ENCODE measurements at places on chromosomes 12 and 14. TPM values are rescaled to one million over a fixed set of nuclear protein-coding genes. Genes with fewer than 3 reads are reported as not detected.

GRCh38 chr12:81077329-81077685, 572 bp upstream of the ACSS3 start:
- no peak overlapping the region for H3K4me3 ChIP-seq
- no peaks in the 10 kb centered on the region for H3K36me3 ChIP-seq
- DNase-seq, result no peak
- peaks cover 18% of the 10 kb centered on the region for H3K27me3 ChIP-seq
- no peaks in the 10 kb centered on the region for H3K4me1 ChIP-seq
- H3K27ac ChIP-seq, result no peak overlapping the region

GRCh38 chr12:129549656-129550055, 354.2 kb downstream of the TMEM132D start:
- H3K27ac ChIP-seq, result no peak overlapping the region
- H3K36me3 ChIP-seq, result no peaks in the 10 kb centered on the region
- no peaks in the 10 kb centered on the region for H3K4me1 ChIP-seq
- H3K4me3 ChIP-seq, result no peak overlapping the region

- no peak overlapping the region for H3K4me3 ChIP-seq
- peaks cover 1% of the 10 kb centered on the region for H3K27me3 ChIP-seq
- DNase-seq, result no peak
- H3K27ac ChIP-seq, result no peak overlapping the region
Observed at GRCh38 chr12:16094437-16094836, 183.0 kb downstream of the SLC15A5 start.

DNA sequence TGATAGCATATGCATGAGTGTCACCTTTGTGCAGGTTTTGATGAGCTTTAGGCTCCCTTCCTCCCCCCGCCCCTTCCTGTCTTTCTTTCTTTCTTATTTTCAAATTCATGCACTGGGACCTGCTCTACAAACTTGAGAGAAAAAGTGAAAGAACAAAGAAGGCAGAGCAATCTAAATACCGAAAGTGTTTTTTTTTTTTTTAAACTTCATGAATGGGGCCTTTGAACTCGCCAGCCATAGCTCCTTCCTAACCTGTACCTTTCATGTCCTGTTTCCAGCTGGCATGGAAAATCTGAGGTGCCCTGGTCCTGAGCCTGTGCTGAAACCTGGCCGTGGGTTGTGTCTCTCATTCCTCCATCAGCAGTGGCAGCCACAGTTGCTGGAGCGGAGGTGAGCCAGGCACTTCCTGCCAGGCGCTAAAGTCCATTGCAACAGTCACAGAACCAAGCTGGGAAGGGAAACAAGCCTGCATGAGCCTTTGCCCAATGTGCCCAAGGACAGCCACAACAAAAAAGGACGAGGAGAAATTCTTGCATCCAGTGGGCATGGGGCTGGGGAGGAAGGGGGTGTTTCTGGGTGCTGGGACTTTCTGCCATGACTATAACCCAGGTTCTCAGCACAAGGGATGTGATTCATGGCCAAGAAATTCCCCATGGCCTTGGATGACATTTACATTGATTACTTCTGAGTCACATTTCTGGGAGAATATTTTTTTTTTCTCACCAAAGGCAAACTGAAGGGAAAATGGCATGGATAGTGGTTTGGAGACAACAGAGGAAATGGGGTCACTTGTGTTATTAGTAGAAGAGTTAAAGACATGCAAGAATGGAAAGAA, 102.7 kb downstream of the TMEM30B start:
- no peak overlapping the region for H3K4me3 ChIP-seq
- peaks cover 32% of the 10 kb centered on the region for H3K4me1 ChIP-seq
- DNase-seq, result peak; percentile 67
- H3K27ac ChIP-seq, result peak overlapping the region; percentile 69
- peaks cover 11% of the 10 kb centered on the region for H3K27me3 ChIP-seq
- H3K36me3 ChIP-seq, result no peaks in the 10 kb centered on the region

DNA sequence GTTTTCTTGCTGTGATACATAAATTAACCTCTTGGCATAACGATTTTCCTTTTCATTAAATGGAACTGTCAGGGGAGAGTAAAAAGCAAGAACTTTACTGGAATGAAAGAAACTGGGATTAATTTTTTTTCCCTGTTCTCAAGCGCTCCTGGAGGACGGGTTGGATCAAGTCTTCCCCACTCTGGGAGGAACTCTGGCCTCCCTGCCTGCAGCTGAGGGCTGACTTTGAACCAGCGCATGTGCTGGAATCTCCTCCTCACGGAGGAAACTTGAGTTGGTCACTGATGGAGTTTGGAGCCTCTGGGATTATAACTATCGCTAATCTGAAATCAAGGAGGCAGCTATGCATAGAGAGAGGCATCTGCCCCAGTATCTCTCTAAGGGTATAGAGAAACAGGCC, 406.4 kb upstream of the TMEM132C start:
- H3K27me3 ChIP-seq, result no peaks in the 10 kb centered on the region
- no peak for DNase-seq
- no peaks in the 10 kb centered on the region for H3K4me1 ChIP-seq
- no peak overlapping the region for H3K4me3 ChIP-seq
- no peaks in the 10 kb centered on the region for H3K36me3 ChIP-seq

- no peak overlapping the region for H3K4me3 ChIP-seq
- H3K27me3 ChIP-seq, result no peaks in the 10 kb centered on the region
- no peaks in the 10 kb centered on the region for H3K36me3 ChIP-seq
- no peak for DNase-seq
- no peak overlapping the region for H3K27ac ChIP-seq
- H3K4me1 ChIP-seq, result peaks cover 3% of the 10 kb centered on the region
Observed at GRCh38 chr14:23644195-23644918, 8.2 kb downstream of the DHRS2 start.

- no peaks in the 10 kb centered on the region for H3K36me3 ChIP-seq
- H3K27ac ChIP-seq, result no peak overlapping the region
- no peaks in the 10 kb centered on the region for H3K27me3 ChIP-seq
- no peaks in the 10 kb centered on the region for H3K4me1 ChIP-seq
Observed at GRCh38 chr12:80766897-80767296, 50.2 kb downstream of the MYF5 start.

Gene KSR2
- total RNA-seq, result not detected

Gene CLEC12A
- 0.47 TPM for total RNA-seq
